ENCODE measurements at places on chromosomes 1 and 21. TPM values are rescaled to one million over a fixed set of nuclear protein-coding genes. Genes with fewer than 3 reads are reported as not detected.

- DNase-seq, result peak; percentile 50
These were observed 6.1 kb downstream of the AK2 start for GRCh38 chr1:33030575-33030974.

GRCh38 chr21:44613386-44614155 lies 1.7 kb downstream of the KRTAP10-8 start:
- no peak for DNase-seq

DNA sequence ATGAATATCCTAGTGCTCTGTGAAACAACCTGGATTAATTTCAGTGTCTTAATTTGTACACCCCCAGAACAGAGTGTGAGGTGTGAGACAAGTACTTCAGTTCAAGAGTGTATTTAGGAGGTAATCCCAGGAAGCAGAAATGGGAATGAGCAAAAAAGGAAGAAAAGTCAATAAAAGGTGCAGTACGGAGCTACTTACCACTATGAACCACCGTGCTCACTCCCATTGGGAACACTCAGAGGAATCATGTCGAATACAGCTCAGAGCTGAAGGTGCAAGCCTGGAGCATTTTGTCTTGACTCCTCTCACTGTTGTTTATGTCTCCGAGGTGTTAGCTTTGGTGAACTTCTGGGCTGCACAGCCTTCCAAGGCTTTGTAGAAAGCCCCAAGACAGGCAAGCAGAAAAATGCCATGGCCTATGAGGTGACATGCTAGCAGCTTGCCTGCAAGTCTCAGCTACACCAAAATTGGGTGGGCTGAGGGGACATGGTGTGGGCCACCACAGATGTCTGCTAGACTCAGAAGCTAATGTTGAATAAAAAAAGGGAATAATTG lies 7.4 kb upstream of the SVBP start:
- no peak for DNase-seq

DNA sequence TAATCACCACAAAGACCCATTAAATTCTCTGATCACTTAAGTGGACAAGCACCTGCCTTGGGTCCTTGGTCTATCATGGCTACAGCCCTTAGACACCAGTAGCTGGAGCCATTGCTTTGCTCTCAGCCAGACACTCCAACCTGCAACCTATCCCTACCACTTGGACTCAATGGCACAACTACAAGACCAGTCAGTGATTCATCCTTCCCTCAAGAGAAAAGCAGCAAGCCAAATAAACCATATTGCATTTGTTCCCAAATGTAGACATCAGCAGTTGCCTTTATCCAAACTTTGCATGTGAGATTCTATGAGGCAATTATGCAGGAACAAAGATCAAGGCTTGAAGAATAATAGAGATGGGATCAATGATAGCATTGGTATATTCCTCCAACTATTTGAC lies 263.4 kb downstream of the HHIPL2 start:
- DNase-seq, result no peak

GPR25 gene
- not detected for total RNA-seq

DNA sequence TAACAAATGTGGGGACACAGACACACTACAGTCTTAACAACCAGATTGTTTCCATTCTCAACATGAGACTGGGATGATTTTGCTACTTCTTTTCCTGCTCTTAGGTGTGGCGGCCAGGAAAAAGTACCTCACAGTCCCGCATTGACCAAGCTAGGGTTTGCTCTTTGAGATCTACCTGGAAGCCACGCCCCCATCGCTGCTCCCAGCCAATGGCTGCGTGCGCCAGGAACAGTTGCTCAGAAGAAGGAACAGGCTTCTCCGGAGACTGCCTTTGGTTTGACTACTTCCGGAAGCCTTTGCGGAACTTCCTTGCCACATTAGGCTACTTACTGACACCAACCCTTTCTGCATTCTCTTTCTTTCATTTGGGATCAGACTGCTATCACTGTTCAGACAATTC lies 44.2 kb upstream of the PLD5 start:
- no peak for DNase-seq

ACTN2 gene
- not detected for total RNA-seq

KRTAP10-5 gene
- not detected for total RNA-seq

DNA sequence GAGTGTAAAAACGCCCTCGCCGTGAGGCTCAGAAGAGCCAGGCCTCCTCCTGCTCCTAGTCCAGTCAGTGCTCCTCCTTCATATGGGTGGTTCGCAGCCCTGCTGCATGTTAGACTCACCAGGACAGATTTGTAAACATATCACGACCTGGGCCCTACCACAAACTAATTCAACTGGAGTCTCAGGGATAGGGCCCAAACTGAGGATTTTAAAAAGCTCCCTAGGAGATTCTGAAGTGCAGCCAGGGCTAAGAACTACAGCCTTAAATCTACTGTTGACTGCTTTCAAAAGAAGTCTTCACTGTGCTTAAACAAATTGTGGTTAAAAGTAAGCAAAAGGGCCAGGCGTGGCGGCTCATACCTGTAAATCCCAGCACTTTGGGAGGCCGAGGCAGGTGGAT lies 57.0 kb downstream of the CAMTA1 start:
- no peak for DNase-seq

GRCh38 chr21:28426545-28426944 lies 566.1 kb downstream of the LTN1 start:
- no peak for DNase-seq

DNA sequence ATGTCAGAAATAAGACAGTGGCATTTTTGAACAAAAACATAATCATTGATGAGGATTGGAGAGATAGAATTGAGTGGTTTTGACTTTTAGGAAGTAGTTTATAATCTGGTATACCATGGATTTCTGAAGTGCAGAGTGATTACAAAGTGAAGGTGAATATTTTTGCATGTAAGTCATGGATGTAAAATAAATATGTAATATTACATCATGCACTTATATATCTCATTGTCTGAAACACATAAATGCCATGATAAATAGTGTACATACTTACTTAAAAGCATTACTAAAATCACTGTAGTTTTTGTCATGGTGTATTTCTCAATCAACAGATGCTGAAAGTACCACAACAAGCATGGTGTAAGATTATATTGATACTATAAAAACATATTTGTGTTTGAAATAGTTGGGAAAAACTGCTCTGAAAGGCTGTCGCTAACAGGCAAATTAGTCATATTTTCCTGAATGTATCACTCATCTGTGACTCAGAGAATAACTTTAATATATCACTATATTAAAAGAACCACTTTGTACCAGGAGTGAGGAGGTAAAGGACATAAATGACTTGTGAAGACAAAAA lies 24.8 kb upstream of the RGS18 start:
- peak; percentile 82 for DNase-seq

DNA sequence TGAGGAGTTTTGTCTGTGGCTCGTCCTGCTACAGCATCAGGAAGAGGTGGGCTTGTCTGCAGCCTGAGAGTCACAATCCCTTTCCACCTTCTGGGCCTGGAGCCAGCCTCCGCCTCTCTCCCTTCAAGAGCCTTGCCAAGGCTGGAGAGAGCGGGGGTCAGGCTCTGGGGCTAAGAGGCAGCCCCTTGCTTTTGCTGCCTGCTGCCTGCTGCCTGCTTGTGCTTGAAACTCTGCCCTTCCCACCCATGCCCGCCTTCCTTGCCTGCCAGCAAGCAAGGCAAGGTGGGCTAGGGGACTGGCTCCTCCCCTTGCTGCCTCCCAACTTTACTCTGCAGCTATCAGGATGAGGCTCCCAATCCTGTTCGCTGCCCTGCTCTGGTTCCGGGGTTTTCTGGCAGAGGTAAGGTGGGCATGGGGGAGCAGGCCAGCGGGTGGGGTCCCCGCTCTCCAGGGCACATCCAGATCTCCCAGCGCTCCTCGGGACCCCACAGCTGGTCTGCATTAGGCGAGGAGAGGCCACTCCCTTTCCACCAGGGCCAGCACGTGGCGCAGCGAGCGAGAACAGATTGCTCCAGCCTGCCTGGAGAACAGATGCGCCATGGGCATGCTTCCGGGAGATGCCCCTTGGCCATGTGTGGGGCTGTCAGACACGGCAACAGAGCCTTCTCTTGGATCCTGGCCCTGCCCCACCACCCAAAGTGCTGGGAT lies 7.5 kb upstream of the PTPN7 start:
- DNase-seq, result no peak

GRCh38 chr1:183689762-183690204 lies 36.7 kb upstream of the APOBEC4 start:
- DNase-seq, result no peak

GRCh38 chr1:152946248-152946647 lies 758 bp upstream of the SPRR5 start:
- DNase-seq, result no peak

DNA sequence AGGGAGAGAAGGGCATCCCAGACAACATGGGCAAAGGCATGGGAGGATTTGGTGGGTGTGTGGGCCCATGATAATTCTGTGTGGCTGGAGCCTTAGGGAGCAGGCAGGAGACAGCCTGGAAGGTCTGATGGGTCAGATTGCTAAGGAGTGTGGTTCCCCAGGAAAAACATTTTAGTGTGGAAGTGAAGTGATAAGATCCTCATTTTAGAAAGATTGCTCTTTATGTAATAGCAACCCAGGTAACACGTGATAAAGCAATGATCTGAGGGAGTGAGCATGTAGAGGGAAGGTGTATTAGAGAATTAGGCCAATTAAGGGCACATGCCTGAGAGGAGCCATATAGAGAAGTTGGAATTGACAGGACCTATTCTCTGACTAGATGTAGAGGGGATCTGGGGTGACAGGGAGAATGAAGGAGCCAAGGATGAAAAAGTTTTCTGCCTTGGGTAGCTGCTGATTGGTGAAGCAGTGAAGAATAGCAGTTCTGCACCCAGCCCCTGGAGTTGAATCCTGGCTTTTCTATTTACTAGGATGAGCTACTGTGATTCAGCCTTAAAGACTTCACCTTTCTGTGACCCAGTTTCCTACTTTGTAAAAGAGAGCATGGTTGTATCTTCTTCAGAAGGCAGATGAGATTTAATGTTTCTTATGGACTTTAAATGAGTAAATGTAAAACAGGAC lies 18.7 kb upstream of the SLAMF6 start:
- no peak for DNase-seq

DNA sequence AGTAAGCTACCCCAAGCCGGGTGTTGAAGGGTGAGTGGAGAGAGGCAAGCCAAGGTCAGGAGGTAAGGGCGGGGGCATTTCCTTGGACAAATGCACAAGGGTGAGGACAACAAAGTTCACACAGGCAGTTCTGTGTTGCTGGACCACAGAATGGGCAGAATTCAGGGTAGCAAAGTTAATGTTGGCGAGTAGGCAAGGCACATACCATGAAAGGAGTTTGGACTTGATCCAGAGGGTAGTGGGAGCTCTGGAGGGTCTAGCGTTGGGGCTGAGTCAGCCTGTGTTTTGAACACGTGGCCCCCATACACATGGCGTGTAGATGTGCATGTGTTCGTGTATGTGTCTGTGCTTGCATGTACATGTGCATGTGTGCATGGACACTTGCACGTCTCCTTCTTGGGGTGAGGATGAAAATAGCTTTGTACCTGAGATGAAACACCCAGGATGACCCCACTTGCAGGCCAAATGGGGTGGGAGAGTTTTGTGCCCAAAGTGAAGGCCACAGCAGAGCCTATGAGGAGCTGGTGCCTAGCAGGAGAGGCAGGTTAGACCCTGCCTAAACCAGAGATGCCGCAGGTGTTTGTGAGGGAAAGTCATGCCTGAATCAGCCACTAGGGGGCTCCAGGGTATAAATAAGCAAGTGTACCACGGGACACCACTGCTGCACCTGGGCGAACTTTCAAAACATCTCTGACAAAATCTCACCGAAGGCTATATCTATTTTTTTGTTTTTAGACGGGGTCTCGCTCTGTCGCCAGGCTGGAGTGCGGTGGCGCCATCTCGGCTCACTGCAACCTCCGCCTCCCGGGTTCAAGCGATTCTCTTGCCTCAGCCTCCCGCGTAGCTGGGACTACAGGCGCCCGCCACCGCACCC lies 21.8 kb downstream of the SLC27A3 start:
- peak; percentile 46 for DNase-seq

DNA sequence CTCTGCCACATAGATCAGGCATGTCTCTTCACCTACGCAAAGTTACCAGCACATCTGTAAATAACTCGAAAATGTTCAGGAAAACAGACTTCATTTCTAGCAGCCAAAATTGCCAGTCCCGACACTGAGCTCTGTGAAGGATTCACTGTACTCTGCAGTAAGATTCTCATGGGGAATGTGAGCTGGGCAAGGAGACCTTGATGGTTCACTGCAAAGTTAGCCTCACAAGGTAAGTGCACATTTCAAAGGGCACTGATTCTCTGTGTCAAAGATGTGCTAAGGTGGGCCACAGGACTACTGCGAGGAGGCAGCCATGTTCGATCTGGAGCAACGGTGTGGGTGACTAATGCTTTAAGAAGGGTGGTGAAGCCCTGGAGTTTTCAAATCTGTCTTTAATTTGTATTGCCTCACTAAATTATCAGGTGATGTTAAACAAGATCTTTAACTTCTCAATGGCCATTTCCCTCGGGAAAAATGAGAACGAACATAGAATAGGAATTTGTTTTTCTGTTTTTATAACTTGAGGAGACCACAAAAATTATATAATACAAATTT lies 25.2 kb downstream of the STPG1 start:
- DNase-seq, result no peak

- DNase-seq, result no peak
These were observed 112.5 kb upstream of the CACHD1 start for GRCh38 chr1:64357422-64357821.

DNA sequence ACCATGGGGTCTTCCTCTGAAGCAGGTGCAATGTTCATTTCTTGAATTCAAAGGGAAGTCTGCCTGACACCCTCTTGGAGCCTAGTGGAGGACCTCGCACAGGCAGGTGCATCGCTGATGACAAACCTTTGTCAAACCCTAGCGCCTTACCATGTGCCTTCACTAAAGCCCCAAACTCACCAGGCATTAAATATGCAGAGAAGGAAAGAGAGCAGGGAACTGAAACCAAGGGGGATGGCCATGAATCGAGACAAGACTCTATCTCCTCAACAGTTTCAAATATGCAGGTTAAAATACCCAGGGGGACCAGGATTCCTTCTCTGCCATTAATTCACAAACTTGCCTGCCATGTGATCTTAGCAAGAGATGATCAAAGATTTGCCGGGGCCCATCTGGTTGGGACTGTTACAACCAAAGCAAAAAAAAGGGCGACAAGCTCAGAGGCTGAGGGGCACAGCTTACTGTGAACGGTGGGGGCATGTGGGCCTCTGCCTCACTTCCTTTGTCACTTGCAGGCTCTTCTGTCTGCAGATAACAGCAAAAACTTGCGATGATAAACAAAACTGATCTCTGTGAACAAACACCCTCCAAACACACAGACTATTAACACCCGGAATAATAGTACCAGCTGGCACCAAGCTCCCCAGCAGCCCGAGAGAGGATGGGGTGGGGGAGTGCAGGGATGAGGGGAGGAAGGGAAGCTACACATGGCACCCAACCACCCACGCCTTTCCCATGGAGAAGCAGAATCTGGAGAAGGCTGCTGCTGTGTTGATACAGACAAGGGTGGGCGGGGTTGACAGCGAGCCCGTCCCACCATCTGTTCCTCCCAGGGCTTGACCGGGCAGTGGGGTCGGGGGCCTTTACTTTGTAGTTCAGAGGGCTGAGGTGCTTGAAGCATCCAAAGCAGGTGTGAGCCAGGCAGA lies 33.9 kb downstream of the TMEM63A start:
- no peak for DNase-seq

- peak; percentile 79 for DNase-seq
These were observed 11.0 kb upstream of the TNFRSF8 start for GRCh38 chr1:12052008-12052573.

Measured in LHCN-M2 (cell line).